NCI-H2171 treated with DMSO at 0.1 percent for 48 hours (cell line): ENCODE measurements at places on chromosomes 6 and 20.

DNA sequence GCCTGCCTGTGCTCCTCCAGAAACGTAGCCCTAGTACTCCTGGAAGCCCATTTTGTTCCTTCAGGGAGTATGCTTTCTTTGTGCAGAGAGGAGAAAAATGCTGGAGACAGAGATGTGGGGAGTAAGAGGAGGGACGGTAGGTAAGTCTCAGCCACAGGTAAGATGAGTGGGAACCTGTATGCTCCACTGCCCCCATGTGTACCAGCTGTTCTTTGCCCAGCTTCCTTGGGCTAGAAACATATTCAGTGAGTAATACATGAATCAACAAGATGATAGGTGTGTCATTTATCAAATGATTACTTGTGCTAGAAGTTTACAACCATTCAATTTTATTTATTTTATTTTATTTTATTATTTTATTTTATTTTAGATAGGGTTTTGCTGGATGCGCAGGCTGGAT, 13.6 kb upstream of the CEP85L start:
- DNase-seq: peak; percentile 58

GRCh38 chr20:20573797-20574196, 138.6 kb downstream of the RALGAPA2 start:
- DNase-seq: no peak

GRCh38 chr20:33667245-33667675, 517 bp downstream of the ACTL10 start:
- DNase-seq: no peak

- DNase-seq: no peak
These were observed 5.2 kb downstream of the STK38 start for GRCh38 chr6:36542041-36542440.

GRCh38 chr6:75091467-75092190, 114.2 kb downstream of the COL12A1 start:
- DNase-seq: no peak

GRCh38 chr20:9912858-9913434, 74.1 kb upstream of the PAK5 start:
- DNase-seq: peak; percentile 43

GRCh38 chr20:33964441-33964840, 29.3 kb upstream of the RALY start:
- no peak for DNase-seq

DNA sequence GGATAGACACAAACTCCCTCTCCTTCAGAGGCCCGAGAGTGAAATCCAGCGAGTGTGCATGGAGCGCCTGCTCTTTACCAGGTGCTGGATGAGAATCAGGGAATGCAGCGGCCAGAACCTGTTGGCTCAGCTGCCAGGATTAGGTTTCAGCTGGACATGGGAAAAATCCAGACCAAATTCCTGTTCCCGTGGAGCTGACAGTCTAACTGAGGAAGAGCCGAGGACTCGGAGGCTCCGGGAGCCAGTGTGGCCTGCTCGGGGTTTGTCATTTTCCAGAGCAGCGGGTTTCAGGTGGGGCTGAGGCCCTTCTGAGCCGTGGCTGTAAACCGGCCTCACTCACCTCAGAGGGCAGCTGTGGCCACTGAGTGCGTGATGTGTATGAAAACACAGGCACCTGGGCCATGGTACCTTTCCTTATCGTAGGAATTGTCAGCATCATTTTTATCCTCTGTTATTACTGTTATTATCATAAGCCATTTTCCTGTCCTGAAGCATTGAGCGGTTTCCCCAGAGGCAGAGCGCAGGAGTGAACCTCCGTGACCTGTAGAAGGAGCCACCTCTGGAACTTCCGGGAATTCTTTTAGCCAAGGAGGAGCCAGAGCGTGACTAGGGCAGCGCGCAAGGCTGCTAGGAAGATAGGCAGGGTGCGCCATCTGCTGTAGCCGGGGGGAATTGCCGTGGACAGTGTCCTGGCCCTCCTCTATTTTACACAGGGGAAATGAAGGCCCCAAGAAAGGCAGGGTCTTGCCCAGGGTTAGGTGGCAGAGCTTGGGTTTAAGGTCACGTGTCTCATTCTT, 27.3 kb downstream of the PKIG start:
- DNase-seq: peak; percentile 89

DNA sequence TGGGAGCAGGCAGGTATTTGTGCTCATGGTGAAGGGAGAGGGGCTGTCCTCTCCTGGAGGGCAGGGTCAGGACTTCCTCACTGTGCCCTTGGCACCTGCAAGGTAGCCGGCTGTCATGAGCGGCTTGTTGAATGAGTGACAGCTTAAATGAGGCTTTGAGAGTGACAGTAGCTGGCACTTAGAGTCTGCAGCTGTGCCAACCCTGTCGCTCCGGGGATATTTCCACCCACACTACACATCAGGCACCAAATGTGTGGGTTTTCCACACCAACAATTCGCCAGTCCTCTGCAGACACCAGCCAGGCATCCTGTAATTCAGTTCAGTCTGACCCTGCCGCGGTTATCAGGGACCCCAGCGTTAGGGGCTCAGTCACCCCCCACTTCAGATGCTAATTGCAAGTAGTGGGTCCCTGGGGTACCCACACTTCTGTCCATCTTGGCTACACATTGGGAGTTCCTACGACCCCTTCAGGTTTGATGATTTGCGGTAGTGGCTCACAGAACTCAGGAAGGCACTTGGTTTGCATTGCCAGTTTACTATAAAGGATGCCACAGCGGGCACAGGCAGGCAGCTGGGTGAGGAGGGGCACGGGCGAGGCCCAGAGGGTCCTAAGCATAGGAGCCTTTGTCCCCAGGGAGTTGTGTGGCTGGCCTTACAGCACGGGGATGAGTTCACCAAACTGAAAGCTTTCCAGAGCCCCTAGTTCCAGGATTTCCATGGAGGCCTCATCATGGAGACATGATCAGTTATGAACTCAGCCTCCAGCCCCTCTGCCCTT, 9.1 kb downstream of the MTG2 start:
- no peak for DNase-seq

DNA sequence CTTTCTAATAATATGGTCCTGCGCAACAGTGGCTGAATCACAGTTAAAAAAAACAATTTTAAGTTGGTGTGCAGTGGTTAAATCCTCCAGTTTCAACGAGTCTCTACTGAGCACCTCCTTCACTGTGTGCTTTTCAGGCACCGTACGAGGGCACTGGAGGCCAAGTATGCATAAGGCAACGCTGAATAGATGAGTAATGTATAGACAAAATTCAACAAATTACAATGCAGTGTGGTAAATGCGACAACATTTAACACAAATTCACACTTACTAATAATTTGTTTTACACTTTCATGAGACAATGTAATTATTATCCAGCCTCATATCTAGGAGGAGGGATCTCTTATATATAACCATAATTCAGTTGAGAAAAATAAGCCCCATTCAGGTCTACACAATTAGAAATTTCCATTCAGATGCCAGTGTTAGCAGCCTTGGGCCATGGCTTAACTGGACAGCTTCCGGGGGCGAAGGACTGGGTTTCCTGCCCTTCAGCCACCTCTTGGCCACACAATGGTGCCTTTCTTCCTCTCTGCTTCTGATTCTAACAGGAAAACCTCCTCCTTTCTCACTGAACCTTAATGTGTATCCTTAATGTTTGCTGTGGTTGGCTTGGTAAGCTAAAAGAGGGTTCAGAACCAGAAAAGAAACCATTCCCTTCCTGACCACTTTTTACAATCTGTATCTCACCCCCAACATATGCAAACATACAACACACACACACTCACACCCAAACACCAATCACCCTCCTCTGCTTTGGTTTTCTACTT, 51.9 kb downstream of the B4GALT5 start:
- no peak for DNase-seq

GRCh38 chr6:8623441-8623840, 188.1 kb upstream of the SLC35B3 start:
- no peak for DNase-seq

DNA sequence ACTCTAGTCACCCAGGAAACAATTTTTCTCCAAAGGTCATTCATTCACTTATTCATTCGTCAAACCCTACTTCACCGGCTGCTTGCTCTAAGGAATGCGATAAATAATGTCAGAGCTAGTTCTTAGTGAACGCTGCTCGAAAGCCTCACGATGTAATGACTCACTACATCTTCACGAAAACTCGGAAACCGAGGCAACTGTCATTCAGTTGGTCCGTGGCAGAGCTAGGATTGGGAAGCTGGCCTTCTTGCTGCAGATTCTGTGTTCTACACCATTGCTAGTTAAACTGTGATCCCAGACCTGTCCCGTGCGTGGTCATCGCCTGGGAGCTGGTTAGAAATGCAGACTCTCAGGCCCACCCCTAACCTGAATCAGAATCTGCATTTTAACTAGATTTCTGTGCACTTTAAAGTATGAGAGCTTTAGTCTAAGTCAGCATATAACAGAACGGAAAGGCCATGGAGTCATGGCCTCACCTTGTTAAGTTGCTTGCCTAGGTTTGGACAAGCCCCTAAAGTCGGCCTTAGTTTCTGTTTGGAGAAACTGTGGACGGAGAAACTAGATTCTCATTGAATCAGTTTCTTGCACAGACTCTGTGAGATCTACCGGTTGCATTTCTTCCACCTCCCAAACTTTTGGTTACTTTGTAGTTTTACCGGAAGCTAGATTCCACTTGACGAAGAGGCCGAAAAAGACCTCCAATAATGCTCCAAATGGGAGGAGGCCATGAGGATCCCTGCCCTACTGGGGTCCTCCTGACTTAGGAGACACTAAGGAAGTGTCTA, 651 bp upstream of the CCND3 start:
- DNase-seq: no peak

GRCh38 chr6:29451471-29452193, 5.2 kb downstream of the OR11A1 start:
- no peak for DNase-seq
